H7 (cell line): ENCODE measurements at places on chromosomes 12 and 14. TPM values are rescaled to one million over a fixed set of nuclear protein-coding genes. Genes with fewer than 3 reads are reported as not detected.

Gene TDRD9
- total RNA-seq: not detected in 2 replicates

Gene GYS2
- not detected in 2 replicates for total RNA-seq

Gene PLEKHA5
- total RNA-seq: 33.9 and 47.1 TPM in 2 replicates

Gene MANSC4
- not detected in 2 replicates for total RNA-seq

Gene VDR
- 0.03 TPM in 1 of 2 replicates, not detected in the other for total RNA-seq

Gene ATL1
- 1.9 and 2.8 TPM in 2 replicates for total RNA-seq

Gene POTEG
- not detected in 2 replicates for total RNA-seq

Gene RNASE3
- not detected in 2 replicates for total RNA-seq

Gene C12orf56
- total RNA-seq: 1.4 and 1.8 TPM in 2 replicates

Gene DCAF5
- total RNA-seq: 29.6 and 31.9 TPM in 2 replicates

Gene SLC5A8
- total RNA-seq: not detected in 2 replicates

Gene PTPRB
- 0.62 and 1.0 TPM in 2 replicates for total RNA-seq

Gene PGF
- 4.6 and 6.9 TPM in 2 replicates for total RNA-seq

Gene KRT72
- total RNA-seq: not detected in 2 replicates

Gene JPH4
- 1.4 and 2.0 TPM in 2 replicates for total RNA-seq

Gene SOX5
- 3.3 and 3.8 TPM in 2 replicates for total RNA-seq

Gene CYP46A1
- total RNA-seq: 0.04 and 0.42 TPM in 2 replicates

Gene PRB2
- total RNA-seq: not detected in 2 replicates

Gene BCL2L14
- 0.33 and 1.9 TPM in 2 replicates for total RNA-seq

Gene FAM90A1
- 2.6 and 4.6 TPM in 2 replicates for total RNA-seq

Gene GPR135
- 0.59 and 0.67 TPM in 2 replicates for total RNA-seq

Gene CLEC12A
- not detected in 2 replicates for total RNA-seq

Gene RAD9B
- total RNA-seq: not detected in 2 replicates

Gene SPTB
- total RNA-seq: 0.17 and 0.22 TPM in 2 replicates

Gene ATN1
- 11.4 and 13.4 TPM in 2 replicates for total RNA-seq

Gene OR6C76
- total RNA-seq: not detected in 2 replicates

Gene SLC10A1
- total RNA-seq: not detected in 2 replicates

Gene MAP3K9
- total RNA-seq: 12.6 TPM in 2 replicates

Gene TCL1A
- 0.33 TPM in 1 of 2 replicates, not detected in the other for total RNA-seq

Gene SCNN1A
- 28.5 and 41.7 TPM in 2 replicates for total RNA-seq

Gene CCDC38
- total RNA-seq: not detected in 2 replicates

Gene FBXW8
- total RNA-seq: 10.4 and 13.2 TPM in 2 replicates
